ENCODE measurements at places on chromosomes 2 and 18. TPM values are rescaled to one million over a fixed set of nuclear protein-coding genes. Genes with fewer than 3 reads are reported as not detected.

The REG3G gene
- total RNA-seq, result not detected

The LRRC30 gene
- 6.5 TPM for total RNA-seq

The SLC14A1 gene
- total RNA-seq, result 1.3 TPM

The CCDC68 gene
- 0.58 TPM for total RNA-seq

The KLHL30 gene
- 16.2 TPM for total RNA-seq

The UGT1A7 gene
- not detected for total RNA-seq

The CAVIN2 gene
- 34.9 TPM for total RNA-seq

The FAP gene
- 89.1 TPM for total RNA-seq

The RUFY4 gene
- total RNA-seq, result 0.27 TPM

GRCh38 chr18:29979881-29980280 is 1062.7 kb downstream of the DSC3 start:
- peak; percentile 13 for DNase-seq

GRCh38 chr2:236968880-236969534 is 116.7 kb upstream of the COPS8 start:
- peak; percentile 52 for DNase-seq

DNA sequence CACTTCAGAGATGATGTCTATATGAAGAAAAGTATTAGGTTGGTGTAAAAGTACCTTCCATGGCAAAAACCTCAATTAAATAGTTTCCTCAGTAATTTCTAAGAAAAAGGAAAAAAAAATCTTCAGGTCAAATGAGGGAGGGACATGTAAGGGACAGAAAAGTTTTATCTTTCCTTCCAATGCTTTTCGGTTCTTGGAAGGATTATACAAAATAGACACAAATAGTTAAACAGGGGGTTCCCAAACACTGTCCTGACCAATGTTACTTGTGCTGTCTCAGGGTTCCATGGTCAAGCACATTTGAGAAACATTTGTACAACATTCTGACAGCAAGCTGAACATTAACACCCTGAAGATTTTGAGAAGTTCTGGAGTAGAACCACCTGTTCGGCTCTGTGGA is 22.0 kb downstream of the ERMN start:
- no peak for DNase-seq

- DNase-seq, result peak; percentile 55
Observed at GRCh38 chr2:215738351-215738750, 275.0 kb downstream of the MREG start.

DNA sequence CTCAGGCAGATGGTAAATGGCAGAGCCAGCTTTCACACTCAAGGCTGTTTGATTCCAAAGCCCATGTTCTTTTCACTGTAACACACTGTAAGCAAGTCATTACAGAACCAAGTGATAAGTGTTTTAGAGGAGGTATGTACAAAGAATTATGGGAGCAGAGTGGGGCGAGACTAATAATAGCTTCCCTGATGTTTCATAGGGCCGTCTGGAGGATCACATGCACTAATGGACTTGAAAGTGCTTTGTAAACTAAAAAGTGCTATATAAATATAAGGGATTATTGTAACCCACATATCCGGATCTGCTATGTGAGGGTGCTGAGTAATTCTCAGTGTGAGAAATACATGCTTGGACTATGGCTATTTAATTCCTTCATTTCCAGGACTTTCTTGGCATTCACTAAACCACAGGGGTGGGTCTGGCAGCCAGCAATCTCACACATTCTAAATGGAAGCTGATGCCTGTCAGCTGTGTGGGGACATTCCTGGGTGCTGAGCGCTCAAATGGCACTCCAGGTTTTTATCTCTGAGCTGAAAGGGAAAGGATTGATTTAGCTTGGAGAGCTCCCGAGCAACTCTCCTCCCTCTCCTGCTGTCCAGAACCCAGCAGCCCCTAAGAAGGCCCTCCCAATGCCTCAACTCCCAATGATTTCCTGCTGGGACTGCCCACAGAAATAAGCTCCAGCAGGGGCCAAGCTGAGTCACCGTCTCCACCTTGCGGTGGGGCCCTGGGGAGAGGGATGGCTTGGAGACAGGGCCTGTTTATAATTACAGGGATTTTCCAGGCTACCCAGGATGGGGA is 222.8 kb downstream of the SOX11 start:
- DNase-seq, result peak; percentile 80

DNA sequence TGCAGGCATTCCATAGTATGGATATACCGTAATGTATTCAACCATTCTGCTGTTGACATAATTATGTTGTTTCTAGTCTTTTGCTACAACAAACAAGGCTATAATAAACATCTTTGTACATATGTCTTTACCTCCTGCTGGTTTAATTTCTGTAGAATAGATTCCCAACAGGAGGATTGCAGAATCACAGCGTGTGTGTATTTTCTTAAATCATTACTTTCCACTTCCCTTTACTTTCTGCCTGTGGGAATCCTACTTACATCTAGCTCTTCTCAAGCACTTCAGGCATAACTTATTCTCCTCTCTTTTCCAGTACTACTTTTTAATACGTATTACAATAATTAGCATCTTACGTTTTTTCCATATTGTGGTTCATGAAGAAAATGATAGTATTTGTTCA is 13.0 kb upstream of the RIOK3 start:
- DNase-seq, result no peak

DNA sequence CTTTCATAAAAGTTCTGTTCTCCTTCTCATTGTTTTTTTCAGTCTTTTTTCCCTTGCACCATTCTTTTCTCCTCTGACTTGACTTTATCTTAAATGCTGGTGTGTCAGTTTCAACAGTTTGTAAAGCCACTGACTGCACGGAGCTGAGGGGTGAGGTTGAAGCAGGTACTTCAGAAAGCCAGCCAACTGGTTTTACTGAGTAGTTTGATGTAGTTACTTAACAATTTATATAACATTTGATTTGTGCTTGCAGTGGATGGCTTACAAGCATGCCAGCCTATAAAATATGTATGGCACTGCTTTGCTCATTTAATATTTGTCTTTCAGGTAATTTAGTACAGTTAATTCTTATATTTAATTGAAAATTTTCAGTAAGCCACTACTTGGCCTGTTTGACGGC is 55.4 kb downstream of the FAM171B start:
- no peak for DNase-seq

DNA sequence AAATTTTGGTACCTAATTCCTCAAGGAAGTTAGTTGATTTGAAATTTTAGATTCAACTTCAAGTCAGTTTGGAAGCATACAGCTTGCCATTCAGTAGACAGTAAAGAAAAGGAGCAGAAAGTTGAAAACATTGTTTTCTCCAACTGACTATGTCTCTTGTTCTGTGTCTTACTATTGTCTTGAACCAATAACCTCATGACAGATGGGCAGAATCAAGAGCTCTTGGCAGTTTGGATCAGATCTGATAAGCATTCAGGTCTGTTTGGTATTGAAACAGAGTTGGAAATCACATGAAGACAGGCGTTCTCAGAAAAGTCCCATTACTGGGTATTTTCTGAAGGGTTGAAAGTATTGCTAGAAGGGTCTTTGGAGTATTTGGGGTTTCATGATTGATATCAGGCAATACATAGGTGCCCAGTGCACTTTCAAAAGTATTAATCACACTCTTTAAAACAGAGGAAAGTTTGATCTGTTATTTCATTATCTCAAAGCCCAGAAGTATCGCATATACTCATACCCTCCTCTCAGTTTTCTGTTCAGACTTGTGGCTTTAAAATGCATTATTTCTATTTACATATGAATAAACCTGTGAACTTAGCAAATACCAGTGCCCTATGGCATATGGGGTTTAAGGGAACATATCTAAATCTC is 428.4 kb upstream of the ZEB2 start:
- DNase-seq, result no peak

GRCh38 chr18:53819174-53819573 is 405.3 kb downstream of the MBD2 start:
- no peak for DNase-seq

GRCh38 chr2:201938156-201938775 is 95.4 kb upstream of the FZD7 start:
- DNase-seq, result no peak

- DNase-seq, result no peak
Observed at GRCh38 chr18:36594621-36595020, 234.2 kb downstream of the TPGS2 start.

DNA sequence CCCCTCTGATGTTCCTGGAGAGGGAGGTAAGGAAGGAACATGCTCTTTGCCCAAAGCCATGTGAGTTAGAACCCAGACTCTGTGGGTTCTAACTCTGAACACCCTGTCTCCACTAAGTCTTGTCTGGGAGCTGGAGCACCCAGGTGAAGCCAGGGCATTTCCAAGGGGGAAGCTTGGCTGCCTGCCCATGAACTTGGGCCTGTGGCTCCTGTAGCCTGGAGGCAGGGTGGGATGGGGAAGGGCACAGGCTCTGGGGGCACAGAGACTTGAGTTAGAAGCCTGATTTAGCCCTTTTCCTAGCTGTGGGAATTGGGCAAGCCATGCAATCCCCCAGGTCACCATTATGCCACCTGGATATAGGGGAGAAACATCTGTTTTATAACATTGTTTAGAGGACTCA is 65.2 kb downstream of the LBH start:
- no peak for DNase-seq

DNA sequence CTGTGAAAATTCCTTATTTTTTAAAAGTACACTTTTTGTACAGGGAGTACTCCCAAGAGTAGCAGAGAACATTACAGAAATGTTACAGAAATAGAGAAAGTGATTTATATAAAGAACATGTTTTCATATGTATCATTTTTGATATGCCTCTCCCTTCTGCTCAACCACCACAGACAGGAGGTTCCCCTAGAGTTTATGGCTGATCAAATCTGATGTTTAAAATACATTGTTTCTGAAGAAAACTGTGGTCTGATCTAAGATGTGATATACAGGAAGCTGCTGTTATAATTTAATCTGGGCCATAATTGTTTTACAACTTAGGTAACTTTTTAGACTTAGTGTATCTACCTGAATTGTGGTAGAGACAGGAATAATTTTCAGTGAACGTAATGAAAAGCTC is 37.0 kb downstream of the STAT4 start:
- no peak for DNase-seq

DNA sequence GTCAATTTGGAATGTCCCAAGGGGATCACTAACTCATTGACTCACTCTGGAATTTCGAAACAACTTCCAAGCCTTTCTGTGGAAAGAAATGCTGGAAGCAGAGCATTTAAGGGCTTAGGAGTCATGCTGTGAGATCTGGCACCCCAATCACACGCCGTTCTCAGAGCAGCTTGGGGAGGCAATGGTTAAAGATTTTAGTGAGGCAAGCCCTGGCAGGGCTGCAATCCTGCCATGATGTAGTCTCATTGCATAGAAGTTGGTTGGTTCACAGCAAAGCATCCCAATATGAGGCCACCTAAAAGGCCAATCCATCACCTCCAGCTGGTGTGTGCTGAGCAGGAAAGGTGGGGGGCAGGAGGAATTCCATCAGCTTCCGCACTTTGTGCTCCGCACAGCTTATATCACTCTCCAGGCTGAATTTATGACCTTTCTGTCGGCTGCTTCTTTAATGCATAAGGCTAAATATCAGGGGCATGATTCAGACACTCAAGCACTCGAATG is 1043.9 kb upstream of the POU3F3 start:
- no peak for DNase-seq

DNA sequence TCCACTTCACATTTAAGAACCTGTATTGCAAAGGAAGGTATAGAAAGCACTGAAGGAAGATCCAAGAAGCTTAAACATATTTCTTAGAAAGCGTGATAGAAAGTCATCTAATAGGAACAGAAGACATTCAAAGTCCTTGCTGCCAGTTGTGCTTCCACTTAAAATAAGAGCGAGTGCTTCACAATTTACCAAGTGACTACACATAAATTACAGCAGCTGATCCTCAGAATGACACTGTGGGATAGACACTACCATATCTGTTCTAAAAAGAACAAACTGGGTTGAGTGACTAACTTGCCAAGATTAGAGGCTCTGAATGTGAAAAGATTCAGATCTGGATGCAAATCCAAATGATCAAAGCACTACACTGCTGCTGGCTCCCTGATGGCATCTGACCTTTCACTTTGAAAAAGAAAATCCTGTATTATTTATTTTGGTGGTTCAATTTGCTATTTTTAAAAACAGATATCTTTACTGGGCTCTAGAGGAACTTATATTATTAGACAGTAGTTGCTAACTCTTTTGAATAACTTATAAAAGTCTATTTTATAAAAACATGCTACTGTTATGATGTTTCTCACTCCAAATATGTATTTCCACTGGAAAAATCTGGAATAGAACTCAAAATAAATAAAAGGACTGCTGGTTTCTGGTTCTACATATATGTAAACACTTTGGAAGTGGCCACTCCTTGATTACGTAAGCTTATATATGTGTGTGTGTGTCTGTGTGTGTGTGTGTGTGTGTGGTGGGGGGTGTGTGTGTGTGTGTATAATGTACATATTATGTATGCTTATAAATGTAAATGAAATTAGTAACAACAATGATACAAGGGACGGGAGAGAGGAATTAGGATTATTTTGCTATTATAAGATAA is 57.4 kb downstream of the KIDINS220 start:
- no peak for DNase-seq

DNA sequence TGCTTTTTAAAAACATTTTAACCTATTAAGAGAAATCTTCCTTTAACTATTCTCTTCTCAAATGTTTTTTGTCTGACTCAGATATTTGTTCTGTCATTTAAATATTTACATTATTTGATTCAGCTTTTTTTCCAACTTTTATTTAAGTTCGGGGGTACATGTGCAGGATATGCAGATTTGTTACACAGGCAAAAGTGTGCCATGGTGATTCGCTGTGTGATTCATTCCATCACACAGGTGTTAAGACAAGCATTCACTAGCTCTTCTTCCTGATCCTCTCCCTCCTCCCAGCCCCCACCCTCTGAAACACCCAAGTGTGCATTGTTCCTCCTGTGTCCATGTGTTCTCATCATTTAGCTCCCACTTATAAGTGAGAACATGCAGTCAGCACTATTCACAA is 19.4 kb downstream of the SP100 start:
- no peak for DNase-seq

- DNase-seq, result no peak
Observed at GRCh38 chr18:50719471-50720324, 100.1 kb downstream of the MRO start.

DNA sequence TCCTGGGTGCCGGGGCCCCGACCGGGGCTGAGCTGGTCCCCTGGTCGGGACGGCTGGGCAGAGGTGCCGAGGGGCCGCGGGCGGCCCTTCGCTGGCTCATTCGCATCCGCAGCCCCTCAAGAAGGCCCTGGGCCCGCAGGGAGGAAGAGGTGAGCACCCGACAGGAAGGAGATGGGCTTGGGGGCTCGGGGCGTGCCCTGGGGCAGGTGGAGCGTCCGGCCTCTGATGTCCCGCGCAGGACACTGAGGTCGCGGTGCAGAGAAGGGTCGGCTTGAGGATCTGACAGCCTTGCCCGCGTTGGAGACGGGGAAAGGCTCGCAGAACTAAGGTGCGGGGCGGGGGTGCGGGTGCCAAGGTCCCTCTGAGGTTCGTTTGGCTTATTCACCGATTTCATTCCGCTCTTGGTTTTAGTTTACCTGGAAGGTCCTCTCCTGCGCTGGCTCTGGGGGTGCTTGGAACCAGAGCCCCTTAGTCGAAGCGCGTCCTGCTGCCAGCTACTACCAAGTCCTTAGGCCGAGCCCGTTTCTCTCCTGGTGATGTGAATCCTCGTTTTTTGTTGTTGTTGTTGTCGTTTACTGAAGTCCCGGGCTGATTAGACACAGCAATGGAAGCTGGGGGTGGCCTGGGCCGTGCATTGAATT is 18.9 kb upstream of the CD8A start:
- no peak for DNase-seq

Measured in muscle of leg (tissue), 16 donors.